Left ventricle myocardium superior (tissue), 1 donor: ENCODE measurements at places on chromosomes 12 and 14.

- DNase-seq, result no peak
These were observed 189.1 kb downstream of the ZFP36L1 start for GRCh38 chr14:68603533-68604360.

DNA sequence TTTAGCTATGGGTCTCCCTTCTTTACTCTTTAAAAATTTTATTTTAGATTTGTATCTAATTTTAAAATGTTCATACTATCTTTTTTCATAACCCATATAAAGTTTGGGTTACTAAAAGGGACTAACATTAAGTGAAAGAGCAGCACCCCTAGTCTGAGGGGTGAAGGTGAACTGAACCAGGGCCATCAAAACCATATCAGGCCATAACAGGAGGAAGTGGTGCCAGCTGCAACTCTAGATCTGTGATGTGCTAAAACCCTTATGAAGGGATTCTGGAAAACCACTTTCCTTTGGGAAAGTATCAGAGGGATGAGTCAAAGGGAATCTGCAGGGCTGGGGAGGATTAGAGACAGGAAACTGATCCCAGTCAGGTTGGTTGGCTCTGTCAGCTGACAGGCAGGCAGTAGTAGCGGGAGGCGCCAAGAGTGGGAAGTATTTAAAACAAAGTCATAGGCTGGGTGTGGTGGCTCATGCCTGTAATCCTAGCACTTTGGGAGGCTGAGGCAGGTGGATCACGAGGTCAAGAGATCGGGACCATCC lies 162.5 kb downstream of the PPM1H start:
- DNase-seq, result no peak

DNA sequence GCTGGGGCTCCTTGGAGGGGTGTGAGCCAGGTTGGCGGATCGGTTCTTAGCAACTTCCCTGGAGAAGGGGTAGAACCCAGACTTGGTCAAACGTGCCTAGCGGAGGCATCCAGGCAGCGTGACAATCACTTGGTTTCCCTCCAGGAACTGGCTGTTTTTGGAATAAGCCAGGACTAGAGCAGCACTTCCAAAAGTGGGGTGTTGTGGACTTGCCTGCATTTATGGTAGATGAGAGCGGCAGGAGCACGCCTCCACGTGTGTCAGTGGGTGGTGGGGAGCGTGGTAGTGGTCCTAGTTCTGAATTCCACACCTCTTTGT lies 2.8 kb downstream of the PRMT8 start:
- DNase-seq, result no peak

GRCh38 chr14:25069879-25070278 lies 19.9 kb upstream of the STXBP6 start:
- no peak for DNase-seq

- DNase-seq, result no peak
These were observed 20.8 kb upstream of the FBLN5 start for GRCh38 chr14:91968280-91968679.

DNA sequence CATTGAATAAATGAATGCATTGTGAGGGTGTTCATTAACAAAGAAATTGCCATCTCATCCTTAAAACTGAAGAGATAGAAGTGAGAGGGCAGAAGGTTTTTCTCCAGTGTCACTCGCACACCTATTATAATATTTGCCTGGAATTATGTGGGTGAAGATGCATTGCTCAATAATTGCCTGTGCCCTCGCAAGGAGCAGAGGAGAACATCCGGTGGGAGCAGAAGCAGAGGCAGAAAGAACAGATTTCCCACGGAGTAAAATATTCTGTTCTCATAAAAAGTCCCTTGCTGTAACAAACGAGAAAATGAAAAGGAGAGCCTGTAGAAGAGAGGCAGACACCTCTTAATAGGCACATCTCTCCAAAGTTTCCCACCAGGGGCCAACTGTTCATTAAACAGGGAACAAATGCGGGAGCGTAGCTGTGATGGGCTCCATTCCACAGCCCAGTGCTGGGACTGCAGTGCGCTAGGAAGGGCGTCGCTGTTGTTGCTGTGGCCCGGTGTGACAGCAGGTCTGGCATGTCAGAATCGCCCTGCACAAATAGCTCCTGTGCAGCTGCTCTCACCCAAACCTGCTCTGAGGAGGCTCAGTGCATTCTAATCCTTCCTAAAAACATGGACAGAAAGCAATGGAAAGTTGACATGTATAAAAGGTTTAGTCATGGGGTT lies 359.8 kb downstream of the APAF1 start:
- DNase-seq, result no peak

DNA sequence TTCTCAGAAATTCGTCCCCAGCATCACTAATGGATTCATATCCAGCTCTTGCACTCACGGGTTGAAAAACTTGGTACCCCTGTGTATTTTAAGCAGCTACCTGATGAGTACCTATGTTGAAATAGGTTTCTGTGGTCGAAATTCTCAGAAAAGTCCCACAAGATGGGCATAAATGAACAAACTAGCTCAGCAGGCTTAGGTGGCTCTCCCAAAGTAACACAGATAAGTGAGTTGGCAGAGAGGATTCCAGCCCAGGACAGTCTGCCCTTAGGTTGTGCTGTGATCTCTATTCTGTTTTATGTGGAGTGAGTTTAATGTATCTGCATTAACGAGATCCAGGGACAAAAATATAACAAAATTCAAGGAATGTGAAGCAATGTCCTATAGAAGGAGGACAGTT lies 92.3 kb downstream of the RGS6 start:
- no peak for DNase-seq

DNA sequence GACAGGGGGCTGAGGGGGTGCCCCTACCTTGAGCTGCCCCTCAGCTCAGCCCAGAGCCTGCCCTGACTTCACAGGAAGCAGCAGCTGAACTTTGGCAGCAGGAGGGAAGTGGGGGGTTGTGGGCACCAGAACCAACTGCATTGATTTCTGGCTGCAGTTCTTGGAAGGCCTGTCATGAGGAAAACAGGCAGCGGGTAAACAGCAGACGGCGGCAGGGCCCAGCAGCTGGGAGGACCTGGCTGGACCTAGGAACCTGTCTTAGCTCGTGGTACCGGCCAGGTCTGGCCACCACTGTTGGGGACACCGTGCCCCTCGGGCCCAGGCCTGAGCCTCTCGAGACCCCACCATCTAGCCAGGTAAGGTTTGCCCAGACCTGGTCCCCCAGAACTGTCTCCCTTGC lies 154.2 kb upstream of the MYL2 start:
- no peak for DNase-seq

DNA sequence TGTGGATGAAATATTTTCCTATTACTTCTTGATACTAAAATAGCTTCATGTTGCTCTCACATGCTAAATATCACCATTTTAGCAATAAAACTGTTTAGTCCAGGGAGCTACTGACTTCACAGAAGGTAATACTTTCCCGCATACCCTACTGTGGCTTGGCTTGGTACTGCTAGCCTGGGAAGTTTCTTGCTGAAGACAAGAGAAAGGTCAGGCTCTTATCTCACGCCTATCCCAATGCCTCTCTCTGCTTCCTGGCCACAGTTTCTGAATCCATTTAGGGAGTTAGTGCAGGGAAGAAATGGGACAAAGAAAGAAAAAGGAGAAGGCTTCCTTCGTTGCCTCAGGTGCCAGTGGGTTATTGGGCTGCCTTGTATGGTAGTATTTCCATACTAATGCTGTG lies 228.3 kb downstream of the MDGA2 start:
- no peak for DNase-seq

GRCh38 chr14:100576091-100577085 lies 10.8 kb downstream of the BEGAIN start:
- peak; percentile 18 for DNase-seq

- DNase-seq, result no peak
These were observed 193.9 kb downstream of the FUT8 start for GRCh38 chr14:65606460-65606859.

GRCh38 chr14:28608443-28608842 lies 158.1 kb upstream of the FOXG1 start:
- DNase-seq, result no peak

DNA sequence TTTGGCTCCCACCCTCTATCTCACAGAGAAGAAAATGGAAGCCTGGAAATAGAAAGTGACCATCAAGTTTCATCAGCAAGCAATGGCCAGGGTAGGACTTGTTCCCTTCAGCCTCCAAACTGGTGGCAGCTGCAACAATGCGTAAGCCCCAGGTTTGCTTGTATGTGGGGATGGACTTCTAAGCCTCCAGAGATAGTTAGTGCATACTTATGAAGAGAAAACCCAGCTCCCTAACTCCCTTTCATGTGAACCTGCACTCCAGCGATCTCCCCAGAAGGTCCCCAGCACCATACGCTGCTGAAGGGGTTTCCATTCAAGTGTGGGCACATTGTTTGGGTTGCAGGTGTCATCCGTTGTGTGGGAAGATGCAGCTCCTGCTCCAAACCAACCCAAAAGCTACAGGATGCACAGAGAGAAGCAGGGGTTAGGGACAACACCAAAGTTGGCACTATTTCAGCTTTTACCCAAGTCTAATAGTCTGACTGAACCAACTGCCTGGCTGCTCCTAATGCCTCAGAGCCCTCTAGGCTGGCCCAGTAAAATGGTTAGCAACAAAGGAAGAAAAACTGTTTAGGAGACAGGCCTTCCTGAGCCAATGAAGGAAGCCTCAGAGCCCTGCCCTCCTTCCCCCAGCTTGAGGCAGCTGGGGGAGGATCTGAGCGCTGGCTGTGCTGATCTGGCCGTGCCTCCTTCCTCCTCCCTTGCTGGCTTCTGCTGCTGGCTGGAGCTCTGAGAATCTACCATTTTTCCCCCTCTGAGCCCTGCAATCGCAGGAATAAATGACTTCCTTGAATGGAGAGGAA lies 12.3 kb downstream of the ZFP36L1 start:
- DNase-seq, result peak; percentile 77

DNA sequence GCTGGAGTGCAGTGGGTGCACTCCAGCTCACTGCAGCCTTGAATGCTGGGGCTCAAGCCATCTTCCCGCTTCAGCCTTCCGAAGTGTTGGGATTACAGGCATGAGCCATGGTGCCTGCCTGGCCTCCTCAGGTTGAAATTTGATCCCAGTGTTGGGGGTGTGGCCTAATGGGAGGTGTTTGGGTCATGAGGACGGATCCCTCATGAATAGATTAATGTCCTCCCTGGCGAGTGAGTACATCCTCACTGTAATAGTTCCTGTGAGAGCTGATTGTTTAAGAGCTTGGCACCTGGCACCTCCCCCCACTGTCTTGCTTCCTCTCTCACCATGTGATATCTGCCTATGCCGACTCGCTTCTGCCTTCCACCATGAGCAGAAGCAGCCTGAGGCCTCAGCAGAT lies 84.7 kb downstream of the TSPAN9 start:
- no peak for DNase-seq

- no peak for DNase-seq
These were observed 13.2 kb downstream of the TPCN1 start for GRCh38 chr12:113234483-113234882.

DNA sequence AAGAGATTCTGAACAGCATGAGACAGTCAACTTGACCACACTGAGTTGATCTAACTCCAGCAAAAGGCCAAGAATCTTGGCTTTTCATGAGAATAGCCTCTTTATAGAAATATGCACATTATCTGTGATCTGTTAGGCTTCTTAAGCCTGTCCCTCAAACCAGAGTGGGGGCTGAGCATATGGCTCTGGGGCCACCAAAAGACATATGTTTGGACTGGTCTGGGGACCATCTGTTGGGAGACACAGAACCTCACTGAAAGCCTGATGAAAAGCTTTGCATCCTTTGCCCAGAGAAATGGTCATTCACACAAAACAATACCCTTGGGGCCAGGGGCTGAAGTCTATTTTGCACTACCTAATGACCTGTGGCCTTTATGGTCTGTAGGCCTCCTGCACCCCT lies 165.3 kb upstream of the PRMT8 start:
- DNase-seq, result no peak

- no peak for DNase-seq
These were observed 203.7 kb downstream of the PPM1H start for GRCh38 chr12:62731055-62731820.

DNA sequence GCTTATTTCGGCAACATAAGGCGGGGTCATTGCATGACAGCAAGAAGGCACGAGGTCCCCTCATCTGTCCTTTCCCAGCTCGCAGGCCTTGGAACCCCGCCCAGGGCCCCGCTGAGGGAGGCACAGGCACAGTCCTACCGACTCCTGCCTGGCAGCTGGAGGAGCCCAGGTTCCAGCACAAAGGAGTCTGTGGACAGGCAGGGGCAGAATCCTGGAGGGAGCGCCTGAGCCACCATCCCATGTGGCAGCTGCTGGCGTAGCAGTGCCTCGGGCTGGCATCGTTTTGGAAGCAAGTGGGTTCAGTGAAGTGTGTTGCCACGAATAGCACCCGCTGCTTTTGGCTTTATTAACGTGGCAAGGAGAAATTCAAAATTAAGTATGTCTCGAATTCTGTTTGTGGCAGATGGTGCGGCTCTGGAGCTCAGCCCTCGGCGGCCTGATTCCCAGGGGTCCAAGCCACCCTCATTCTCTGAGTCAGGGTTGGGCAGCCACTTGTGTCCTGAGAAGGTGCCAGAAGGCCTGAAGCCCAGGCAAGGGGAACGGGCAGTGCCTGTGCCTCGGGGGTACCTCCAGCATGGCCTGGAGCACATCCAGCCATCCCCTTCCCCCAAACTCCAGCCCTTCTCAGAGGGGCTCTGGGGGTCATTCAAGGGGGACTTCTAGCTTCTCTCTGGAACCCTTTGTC lies 35.9 kb downstream of the SLC8B1 start:
- DNase-seq, result peak; percentile 90

- no peak for DNase-seq
These were observed 75.3 kb downstream of the RCOR1 start for GRCh38 chr14:102667703-102668102.

GRCh38 chr12:122420471-122421162 lies 1.9 kb downstream of the CLIP1 start:
- DNase-seq, result no peak

- DNase-seq, result no peak
These were observed 22.6 kb upstream of the MDM2 start for GRCh38 chr12:68785358-68785757.

GRCh38 chr14:36647824-36648753 lies 13.6 kb upstream of the PAX9 start:
- DNase-seq, result peak; percentile 29

- DNase-seq, result no peak
These were observed 152.5 kb upstream of the PLEKHG7 start for GRCh38 chr12:92550254-92550653.

DNA sequence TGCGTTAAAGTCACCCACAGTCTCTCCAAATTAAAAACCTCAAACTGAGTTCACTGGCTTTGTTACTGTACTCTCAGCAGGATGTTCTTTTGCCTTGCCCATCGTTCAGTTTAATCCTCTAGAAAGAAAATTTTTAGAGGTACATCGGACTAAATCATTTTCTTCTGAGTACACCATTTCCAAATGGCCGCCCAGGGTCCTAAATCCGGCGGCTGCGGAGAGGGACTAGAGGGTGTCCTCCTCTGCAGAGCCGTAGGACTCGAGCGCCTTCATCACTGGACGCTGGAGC lies 1.4 kb downstream of the LIN7A start:
- no peak for DNase-seq

- DNase-seq, result no peak
These were observed 26.2 kb downstream of the ZCRB1 start for GRCh38 chr12:42299392-42300308.

- DNase-seq, result no peak
These were observed 27.0 kb downstream of the PPP1R13B start for GRCh38 chr14:103820382-103820781.

- no peak for DNase-seq
These were observed 22.4 kb downstream of the RXYLT1 start for GRCh38 chr12:63802012-63802608.

GRCh38 chr12:55688716-55689655 lies 18.7 kb downstream of the ITGA7 start:
- no peak for DNase-seq
